Central memory CD8-positive, alpha-beta T cell (primary cell): ENCODE measurements at places on chromosomes 3 and 15.

DNA sequence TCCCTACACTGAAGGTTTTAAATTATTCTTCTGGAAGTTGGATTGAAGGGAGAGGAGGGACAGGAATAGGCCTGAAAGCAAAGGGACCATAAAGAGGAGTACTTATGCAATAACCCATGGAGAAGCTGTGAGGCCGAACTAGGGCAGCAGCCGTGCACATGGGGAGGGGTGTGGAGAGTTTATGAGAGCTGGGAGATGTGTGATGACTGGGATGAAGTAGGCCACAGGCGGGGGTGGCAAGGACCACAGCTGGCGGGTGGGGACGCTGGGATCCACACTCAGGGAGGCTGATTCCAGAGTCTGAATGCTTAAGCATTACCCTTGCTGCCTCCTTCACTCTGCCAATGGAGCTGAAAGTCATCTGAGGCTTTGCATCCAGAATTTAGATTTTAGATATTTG lies 123.8 kb downstream of the ARNT2 start:
- peaks cover 76% of the 10 kb centered on the region for H3K27me3 ChIP-seq
- no peak overlapping the region for H3K27ac ChIP-seq
- H3K36me3 ChIP-seq: no peaks in the 10 kb centered on the region
- DNase-seq: no peak
- no peaks in the 10 kb centered on the region for H3K4me1 ChIP-seq

DNA sequence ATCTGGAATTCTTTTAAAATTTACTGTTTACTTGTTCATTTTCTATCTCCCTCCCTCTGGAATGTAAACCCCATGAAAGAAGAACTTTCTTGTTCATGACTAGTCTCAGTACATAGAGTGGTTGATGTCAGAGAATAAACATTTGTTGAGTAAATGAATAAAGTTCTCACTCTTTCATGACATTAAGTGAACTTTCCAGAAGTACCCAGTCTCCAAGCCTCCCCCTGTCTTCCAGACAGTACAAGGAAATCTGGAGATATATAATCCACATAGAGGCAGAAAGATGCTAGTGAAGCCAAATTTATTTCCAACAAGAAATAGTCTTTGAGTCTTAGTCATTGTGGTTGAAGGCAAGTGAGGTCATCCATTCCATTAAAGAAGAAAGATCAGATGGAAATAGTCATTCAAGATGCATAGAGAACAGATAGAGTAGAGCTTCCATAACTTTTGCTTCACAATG lies 71.5 kb upstream of the GALNT15 start:
- no peak overlapping the region for H3K27ac ChIP-seq
- DNase-seq: no peak
- H3K4me1 ChIP-seq: no peaks in the 10 kb centered on the region

GRCh38 chr3:162601101-162601670 lies 1104.6 kb downstream of the OTOL1 start:
- H3K4me3 ChIP-seq: no peak overlapping the region
- no peaks in the 10 kb centered on the region for H3K27me3 ChIP-seq
- no peaks in the 10 kb centered on the region for H3K4me1 ChIP-seq
- no peaks in the 10 kb centered on the region for H3K36me3 ChIP-seq
- no peak overlapping the region for H3K27ac ChIP-seq

DNA sequence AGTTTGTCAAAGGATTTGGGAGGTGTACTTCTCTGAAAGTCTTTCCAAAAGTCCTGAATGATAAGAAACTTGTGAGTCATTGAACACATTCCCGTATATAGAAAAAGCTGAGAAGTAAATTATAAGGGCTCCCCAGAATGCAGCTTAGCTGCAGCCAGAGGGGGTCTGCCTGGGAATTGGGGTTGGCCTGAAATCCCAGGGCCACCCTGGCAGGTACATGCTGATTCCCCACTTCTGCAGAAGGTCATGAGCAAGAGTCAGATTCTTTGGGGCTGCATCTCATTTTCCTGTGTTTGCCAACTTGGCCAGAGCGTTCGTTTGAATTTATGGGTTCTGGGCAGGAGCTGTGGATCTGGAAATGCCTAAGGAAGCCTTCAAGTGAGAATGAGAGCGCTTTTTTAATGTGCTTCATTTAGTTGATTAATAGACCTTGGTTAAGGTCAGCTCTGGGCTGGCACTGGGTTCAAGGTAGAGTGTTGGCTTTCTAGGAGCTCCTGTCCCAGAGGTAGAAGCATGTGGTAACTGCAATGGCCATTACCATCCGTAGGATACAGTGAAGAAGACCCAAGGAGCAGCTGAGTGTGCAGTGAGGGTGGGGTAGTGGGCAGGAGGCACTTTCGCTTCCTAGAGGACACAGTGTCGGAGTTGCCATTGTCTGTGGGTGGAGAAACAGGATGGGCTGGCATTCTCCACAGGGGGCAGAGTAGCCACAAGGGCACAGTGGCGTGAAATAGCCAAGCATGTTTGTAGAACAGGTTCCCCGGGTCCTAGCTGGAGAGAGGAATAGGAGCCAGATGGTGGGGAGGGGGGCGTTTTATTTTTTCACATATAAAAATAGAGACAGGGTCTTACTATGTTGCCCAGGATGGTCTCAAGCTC lies 3.2 kb downstream of the SLC6A6 start:
- peaks cover 44% of the 10 kb centered on the region for H3K4me1 ChIP-seq
- DNase-seq: no peak
- peak overlapping the region; percentile 41 for H3K27ac ChIP-seq
- no peaks in the 10 kb centered on the region for H3K27me3 ChIP-seq
- peaks cover 30% of the 10 kb centered on the region for H3K36me3 ChIP-seq

DNA sequence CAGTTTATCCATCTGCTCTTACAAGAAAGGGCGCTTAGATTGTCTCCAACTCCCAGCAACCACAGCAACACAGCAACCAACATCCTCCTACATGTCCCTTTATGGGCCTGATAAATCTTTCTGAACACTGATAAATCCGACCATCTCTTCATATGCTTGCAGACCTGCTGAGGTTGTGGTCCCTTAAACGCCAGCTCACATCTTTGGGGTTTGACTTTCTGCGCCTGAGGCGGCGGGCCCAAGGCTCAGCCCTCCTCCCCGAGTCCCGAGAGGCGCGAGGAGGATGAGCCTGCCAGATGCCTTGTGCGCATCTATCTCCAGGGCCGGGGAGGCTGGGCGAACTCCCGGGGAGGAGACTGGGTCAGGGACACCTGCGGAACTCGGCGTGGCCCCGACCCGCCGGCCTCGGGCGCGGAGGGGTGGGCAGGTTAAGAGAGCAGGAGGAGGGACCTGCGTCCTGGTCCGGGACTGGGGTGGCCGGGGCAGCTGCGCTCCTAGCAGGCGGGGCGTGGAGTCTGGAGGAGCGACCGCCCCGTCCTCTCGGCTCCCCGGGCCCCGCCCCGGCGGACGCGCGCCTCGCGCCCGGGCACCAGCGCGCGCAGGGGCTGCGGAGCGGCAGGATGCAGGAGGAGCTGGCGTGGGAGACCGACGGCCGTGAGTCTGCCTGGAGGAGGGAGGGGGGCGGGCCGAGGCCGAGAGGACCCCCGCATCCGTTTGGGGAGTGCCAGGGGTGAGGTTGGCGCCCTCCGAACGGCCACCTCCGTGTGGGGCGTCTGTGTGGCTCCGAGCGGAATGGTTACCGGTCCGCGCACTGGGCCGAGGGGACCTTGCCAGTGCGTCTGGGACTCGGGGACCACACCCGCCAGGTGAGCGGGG lies at the start of gene ANKDD1A:
ANKDD1A (plus strand) TSS at position 592 of the 876 bp plus-strand sequence; CDS start at position 621, 29 bp downstream.
- H3K27me3 ChIP-seq: no peaks in the 10 kb centered on the region
- peaks cover 3% of the 10 kb centered on the region for H3K36me3 ChIP-seq
- H3K4me1 ChIP-seq: peaks cover 16% of the 10 kb centered on the region
- no peak for DNase-seq

DNA sequence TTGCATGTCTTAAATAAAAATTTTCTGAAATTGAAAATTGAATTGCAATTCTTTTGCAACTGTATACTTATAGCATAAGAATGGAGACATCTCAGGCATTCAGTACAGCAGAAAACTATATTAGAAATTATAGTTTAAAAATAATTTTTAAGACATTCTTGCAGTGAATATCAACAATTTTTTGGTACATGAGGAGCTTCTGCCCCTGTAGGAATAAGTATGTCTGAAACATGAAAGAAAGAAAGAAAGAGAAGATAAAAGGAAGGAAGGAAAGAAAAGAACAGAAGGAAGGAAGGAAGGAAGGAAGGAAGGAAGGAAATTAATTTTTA lies 165.0 kb downstream of the GMNC start:
- no peak overlapping the region for H3K27ac ChIP-seq
- H3K4me3 ChIP-seq: no peak overlapping the region
- H3K27me3 ChIP-seq: peaks cover 23% of the 10 kb centered on the region
- no peak for DNase-seq
- peaks cover 2% of the 10 kb centered on the region for H3K36me3 ChIP-seq
- H3K4me1 ChIP-seq: no peaks in the 10 kb centered on the region

- no peak overlapping the region for H3K4me3 ChIP-seq
- no peaks in the 10 kb centered on the region for H3K4me1 ChIP-seq
- no peaks in the 10 kb centered on the region for H3K36me3 ChIP-seq
- H3K27ac ChIP-seq: no peak overlapping the region
- H3K27me3 ChIP-seq: peaks cover 6% of the 10 kb centered on the region
These were observed 119.8 kb downstream of the ADCY5 start for GRCh38 chr3:123328851-123329635.
